ENCODE measurements at places on chromosomes 3 and 15.

GRCh38 chr3:10286596-10287295 lies 6.0 kb downstream of the GHRL start:
- DNase-seq, result peak; percentile 17

DNA sequence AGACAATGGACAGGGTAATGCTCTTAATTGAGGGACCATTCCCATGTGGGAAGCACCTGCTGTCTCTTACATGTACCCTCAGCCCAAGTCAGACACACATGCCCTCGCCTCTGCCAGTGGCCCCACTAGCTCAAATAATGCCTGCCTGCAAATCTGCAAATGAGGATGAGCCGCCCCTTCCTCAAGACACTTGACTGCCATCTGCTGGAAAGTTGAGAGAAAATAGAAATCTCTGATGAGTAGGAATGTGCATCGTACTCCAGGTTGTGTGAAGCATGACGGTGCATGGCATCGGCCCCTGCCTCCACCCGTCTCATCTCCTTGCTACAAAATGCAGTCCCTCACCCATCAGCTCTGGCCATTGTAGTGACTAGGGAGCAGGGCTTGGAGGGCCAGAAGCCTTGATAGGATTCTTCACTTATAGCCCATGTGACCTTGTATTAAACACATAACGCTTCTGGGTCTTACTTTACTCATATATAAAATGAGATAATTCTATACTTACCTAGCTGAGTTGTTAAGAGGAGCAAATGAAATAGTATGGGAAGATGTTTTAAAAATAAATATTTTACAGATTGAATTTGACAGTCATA lies 6.3 kb upstream of the SCN5A start:
- no peak for DNase-seq

- DNase-seq, result no peak
Observed at GRCh38 chr3:26280517-26280916, 342.1 kb upstream of the LRRC3B start.

GRCh38 chr15:47983533-47983932 lies 137.3 kb upstream of the SLC24A5 start:
- DNase-seq, result no peak

- DNase-seq, result no peak
Observed at GRCh38 chr3:127809211-127809610, 13.1 kb downstream of the MGLL start.

DNA sequence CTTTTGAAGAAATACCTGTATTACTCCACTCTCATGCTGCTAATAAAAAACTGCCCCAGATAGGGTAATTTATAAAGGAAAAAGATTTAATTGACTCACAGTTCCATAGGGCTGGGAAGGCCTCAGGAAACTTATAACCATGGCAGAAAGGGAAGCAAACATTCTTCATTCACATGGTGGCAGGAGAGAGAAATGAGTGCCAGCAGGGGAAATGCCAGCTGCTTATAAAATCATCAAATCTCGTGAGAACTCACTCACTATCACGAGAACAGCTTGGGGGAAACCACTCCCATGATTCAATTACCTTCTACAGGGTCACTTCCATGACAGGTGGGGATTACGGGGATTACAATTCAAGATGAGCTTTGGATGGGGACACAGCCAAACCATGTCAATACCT lies 18.7 kb downstream of the MFSD1 start:
- DNase-seq, result no peak

DNA sequence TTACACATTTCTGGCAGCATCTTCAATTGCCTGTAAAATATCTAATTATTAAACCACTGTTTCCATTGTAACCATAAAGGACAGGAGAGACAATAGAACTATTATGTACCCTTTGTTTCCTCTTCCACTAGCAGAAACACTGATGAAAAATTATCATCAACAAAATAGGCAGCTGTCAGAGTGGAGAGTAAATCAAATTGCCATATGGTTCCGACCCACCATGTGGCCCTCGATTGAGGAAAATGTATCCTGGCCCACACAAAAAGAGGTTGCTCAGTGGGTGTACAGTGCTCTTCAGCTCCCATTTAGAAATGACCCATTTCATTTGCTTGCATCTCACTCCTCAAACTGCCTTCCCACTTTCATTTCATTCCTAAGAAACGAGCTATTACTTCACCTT lies 570.6 kb upstream of the UBE2E2 start:
- DNase-seq, result no peak

GRCh38 chr15:57421110-57421509 lies 44.8 kb downstream of the CGNL1 start:
- DNase-seq, result no peak

DNA sequence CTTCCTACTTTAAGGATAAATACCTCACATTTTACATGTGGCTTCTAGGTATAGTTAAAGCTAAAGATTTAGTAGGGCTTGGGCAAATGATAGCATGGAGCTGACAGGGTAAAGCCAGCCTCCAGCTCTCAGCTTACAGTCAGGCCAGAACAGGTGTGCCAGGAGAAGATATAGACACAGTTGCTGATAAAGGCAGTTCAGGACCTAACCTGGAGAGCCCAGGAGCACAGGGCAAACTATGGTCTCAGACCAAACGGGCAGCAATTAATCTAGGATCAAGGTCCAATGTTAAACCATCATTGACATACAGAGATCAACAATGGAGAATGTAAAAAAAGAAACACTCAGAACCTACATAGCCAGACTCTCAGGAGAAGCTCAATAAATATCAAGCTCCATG lies 4.0 kb downstream of the WDR49 start:
- DNase-seq, result no peak

DNA sequence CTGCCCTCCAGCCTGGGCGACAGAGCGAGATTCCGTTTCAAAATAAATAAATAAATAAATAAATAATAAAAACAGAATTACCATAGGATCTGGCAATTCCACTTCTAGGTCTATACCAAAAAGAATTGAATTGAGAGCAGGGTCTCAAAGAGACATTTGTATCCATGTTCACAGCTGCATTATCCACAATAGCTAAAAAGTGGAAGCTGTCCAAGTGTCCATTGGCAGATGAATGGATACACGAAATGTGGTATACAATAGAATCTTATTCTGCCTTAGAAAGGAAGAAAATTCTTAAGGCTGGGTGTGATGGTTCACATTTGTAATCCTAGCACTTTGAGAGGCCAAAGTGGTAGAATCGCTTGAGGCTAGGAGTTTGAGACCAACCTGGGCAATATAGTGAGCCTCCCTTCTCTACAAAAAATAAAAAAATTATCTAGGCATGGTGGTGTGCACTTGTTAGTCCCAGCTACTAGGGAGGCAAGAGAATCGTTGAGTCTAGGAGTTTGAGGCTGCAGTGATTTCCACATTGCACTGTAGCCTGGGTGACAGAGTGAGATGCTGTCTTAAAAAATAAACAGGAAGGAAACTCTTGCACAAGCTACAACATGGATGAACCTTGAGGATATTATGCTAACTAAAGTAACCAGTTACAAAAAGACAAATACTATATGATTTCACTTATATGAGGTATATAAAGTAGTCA lies 24.2 kb downstream of the PFKFB4 start:
- no peak for DNase-seq

- DNase-seq, result no peak
Observed at GRCh38 chr15:38085931-38086568, 151.6 kb downstream of the TMCO5A start.

- peak; percentile 8 for DNase-seq
Observed at GRCh38 chr3:124837730-124838186, 49.4 kb downstream of the ITGB5 start.

GRCh38 chr3:171503817-171504216 lies 43.6 kb upstream of the TNIK start:
- DNase-seq, result no peak

GRCh38 chr15:89088605-89089315 lies 504 bp downstream of the ABHD2 start:
- no peak for DNase-seq

DNA sequence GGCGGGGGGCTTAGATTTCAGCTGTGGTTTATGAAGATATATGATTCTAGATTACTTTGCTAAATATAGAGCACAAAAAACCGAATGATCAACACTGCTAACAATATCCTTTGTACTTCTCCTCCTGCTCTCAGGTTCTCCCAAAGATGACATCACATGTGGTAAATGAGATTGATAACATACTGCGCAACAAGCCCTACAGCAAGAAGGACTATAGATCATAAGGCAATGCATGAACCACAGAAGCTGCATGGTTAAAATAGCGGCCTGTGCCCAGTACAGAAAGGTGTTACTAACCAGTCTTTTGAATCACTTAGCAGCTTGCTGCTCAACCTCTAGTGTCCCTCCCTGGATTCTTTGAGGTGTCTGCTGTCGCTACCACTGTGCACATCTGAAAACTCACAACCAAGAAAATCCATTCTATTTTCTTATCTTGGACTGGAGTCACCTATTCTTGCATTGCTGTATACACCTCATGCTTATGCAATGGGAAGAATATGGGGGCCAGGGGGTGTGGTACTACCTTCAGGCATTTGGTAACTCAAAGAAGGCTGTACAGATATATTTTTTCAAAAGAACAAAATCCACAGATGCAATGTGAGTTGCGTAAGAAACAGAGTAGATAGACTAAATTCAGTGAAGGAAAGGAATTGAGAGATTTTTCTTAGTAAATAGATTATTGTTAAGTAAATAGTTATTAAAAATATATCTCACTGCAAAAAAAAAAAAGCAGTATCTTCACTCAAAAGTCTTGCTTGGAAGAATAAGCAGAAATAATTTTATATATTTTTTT lies 18.2 kb downstream of the SSR3 start:
- DNase-seq, result no peak

DNA sequence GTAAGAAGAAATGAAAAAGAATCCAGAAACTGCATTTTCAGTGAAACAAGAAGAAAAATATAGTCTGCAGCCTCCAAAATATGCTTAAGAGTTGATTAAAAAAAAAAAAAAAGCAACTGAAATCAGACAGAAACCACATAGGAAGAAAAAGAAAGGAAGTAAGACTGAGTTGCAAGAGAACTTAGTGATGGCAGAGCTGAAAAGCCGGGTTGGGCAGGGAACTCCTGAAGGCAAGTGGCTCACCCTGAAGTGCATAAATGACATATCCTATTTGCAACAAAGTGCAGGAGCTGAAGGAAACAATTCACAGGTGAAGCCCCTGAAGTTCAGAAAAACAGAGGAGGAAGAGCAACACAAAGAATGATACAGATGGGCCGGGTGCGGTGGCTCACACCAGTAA lies 108.8 kb upstream of the SLC25A36 start:
- no peak for DNase-seq

DNA sequence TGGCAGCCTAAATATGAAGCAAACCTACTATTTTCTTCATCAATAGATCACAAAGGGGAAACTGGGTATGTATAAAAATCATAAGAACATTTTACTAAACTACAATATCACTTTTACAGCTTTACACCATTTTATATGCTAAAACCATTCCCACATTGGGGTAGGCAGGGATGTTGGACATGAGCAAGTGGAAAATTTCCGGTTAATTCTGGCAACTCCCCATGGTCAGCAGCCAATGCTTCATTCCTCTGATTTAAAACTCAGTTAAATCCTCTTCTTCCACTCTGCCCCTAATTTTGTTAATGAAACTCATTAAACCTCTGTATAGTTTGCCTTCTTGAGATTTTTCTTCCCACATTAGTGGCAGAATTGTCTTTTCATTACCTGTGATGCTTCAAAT lies 552.5 kb upstream of the NECTIN3 start:
- DNase-seq, result no peak

DNA sequence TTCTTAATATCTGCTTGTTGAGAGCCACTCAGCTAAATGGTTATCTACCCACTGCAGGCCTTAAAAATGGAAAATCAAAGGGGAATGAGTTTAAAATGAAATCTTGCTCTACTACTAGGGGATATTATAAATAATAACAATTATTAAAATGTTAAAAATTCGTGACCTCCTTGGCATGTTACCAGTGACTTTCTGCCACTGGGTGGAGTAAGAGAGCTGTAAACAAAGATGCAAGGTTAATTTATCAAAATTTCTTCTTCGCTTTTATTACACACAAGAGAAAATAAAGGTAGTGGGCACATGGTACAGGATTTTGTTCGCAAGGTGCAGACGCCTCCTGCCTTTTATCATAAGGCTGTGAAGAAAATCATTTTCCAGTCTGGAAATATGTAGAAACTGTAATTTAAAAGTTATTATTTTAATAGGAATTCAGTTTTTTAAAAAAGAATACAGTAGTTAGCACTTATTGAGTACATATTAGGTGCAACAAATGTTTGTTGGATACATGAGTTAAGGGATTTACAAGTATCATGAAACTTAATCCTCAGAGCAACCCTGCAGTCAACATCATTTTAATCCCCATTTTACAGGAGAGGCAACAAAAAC lies 272.6 kb downstream of the SUCLG2 start:
- no peak for DNase-seq

- DNase-seq, result no peak
Observed at GRCh38 chr3:127544803-127545201, 45.7 kb downstream of the TPRA1 start.

DNA sequence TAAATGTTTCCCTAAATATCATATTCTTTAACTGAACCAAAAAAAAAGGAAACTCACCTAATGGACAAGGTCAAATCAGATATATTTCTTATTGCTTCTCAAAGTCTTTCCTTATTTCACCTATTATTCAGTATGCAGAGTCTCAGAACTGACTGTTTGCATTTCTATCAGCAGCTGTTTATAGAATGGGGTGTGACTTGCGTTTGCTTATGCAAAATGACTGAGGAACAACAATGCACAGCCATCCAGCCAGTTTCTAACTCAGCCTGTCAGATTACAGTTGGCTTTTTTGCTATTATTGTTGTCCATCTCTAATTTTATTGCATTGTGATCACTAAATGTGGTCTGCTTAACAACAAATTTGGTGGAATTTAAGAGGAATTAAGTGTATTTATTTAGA lies 40.7 kb downstream of the RAB27A start:
- no peak for DNase-seq

- DNase-seq, result peak; percentile 57
Observed at GRCh38 chr3:136239094-136239493, 11.0 kb upstream of the PCCB start.

DNA sequence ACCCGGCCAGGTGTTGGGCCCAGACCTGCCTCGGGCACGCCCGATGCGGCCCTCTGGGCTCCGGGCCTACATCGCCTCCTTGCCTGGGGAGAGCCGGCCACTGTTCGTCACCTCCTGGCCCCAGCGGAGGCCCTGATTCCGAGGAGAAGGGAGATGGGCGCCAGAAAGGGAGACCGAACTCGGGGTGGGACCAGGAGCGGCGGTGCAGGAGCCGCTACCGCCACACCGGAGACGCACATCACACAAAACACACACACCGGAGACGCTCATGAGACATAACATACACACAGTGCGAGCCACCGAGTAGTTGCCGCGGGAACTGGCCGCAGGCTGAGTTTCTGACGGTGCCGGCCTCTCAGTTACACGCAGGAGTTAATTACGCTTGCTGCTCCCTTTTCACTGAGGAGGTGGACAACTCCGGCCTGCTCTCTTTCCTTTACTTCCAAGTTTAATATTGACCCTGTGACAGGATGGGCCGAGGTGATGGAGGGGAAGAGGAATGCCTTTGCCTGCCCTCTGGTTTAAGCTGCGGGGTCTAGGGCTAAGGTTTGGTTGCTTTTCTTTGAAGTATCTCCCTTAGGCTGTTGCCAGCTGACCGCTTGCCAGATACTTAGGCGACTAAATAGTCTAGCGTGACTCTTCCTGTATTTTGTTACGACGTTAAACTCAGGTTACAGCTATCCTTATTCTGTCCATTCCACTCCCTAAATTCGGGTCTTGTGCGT lies 570 bp downstream of the PCNP start:
- peak; percentile 76 for DNase-seq

- no peak for DNase-seq
Observed at GRCh38 chr3:71120012-71120411, 463.5 kb downstream of the FOXP1 start.
